ENCODE measurements at places on chromosomes 3 and 15.

DNA sequence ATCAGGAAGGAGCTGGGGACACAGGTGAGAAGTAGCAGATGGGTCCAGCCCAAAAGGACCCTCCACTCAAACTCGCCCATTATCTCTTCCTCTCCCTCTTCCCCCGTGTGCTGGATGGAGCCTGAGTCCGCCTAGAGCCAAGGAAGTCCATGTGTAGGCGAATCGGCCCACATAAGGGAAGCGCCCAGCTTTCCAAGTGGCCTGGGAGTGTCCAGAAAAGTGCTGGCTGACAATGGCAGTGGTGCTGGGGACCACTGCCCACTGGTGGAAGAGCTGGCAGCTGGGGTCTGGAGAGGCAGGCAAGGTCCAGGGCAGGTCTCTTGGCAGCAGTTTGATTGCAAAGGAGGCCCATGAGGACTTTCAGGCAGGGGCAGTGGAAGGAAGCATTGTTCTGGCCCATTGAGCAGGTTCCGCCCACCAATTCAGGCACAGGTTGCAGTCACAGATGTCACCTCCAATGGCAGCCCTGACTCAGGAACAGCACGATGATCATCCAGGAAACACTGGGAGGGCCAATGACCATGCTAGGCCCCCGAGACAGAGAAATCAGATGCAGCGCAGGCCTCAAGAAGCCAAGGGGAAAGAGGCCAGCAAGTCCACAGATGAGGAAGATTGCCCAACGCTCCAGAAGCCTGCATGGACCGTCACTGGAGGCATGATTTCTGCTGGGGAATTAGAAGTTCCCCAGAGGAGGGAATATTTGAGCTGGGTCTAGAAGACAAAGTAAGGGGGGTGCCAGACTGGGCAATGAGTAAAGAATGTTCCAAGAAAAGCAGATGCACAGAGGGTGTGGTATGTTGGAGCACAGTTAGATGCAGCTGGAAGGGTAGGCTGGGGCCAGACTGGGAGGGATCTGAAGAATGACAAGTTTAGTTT, 3.0 kb downstream of the MFGE8 start:
- no peak for DNase-seq

DNA sequence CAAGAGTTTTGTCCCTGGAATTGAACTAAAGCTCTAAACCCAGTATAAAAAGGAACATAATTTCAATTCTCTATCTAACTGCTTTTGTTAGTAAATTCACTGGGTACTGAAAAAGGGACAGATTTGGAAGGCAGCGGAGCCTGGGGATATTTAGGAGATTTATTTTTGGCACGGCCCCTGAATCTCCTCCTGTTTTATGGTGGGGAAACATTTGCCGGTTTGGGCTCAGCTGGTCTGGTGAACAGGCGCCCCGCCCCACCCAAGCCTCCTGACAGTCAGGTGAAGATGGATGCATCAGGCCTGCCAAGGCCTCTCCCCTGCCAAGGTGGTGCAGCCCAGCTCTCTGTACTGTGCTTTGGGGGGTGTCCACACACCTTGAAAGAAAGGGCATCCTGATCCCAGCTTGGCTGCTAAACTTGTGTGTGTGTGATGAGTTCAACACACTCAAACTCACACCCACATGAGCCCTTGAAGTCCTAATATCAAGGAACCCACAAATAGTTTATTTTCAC, 46.3 kb downstream of the EBLN2 start:
- DNase-seq: no peak

GRCh38 chr3:72190050-72190449, 405.1 kb upstream of the PROK2 start:
- no peak for DNase-seq

- DNase-seq: no peak
These were observed 9.5 kb downstream of the SPINT1 start for GRCh38 chr15:40853241-40853890.

All from stimulated activated CD4-positive, alpha-beta T cell treated with anti-CD3 and anti-CD28 coated beads, Interleukin-2, amount 100 ng/mL, for 24 hours (primary cell).